NCI-H2081 (cell line): ENCODE measurements at places on chromosomes 5 and 9.

GRCh38 chr9:111005746-111006470, 32.4 kb downstream of the LPAR1 start:
- no peak for DNase-seq

DNA sequence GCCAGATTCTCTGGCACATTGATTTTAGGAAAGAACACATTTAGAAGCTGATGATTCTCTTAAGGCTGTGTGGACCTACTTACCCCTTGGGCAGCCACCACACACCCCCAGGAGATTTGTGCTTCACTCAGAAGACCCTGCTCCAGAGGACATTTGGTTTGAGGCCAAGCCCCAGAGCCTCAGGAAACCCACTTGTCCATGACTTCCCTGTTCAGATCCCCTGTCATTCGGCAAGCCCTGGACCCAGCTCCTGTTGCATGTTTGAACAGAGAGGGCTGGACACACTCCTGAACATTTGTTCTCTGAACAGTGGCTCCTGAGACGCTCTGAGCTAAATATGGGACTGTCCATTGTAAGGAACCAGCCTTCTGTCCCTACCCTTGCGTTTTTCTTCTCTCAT, 82.1 kb downstream of the AMBP start:
- no peak for DNase-seq

- no peak for DNase-seq
These were observed 102.0 kb upstream of the NREP start for GRCh38 chr5:111859031-111859430.

GRCh38 chr9:4905135-4905490, 80.0 kb upstream of the JAK2 start:
- no peak for DNase-seq

DNA sequence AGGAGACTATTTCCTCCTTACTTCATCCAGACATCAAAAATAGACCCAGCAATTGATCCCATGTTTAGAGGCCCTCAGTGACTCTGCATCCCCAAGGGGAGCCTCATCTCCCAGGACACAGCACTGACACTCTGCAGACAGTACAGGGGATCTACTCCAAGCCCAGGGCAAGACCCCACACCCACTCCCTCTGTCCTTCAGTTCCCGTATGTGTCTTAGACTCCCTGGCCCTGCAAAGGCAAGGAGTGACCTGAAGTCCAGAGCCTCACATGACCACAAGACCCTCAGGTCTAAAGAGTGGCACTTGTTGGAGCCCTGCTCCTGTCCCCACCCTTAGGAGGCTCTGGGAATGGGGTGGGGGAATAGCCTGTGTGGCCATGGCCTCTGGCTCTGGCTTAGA, 21.7 kb downstream of the IGIP start:
- DNase-seq, result no peak

GRCh38 chr5:96337048-96337781, 95.8 kb downstream of the PCSK1 start:
- DNase-seq, result no peak

DNA sequence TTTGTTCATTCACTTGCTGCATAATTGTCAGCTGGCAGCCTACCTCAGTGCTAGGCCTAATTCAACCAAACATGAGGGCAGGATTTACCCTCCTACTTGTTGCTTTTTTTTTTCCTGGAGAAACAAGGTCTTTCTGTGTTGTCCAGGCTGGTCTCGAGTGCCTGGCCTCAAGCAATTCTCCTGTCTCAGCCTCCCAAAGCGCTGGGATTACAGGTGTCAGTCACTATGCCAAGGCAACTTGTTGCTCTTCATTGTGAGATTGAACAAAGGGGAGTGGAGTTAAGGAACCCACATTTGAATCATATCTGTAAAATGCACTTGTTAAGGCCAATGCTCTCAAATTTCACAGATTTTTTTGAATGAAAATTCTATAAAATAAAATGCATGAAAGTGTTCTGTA, 380.5 kb downstream of the TMEM161B start:
- DNase-seq, result no peak

- DNase-seq, result no peak
These were observed 88.8 kb downstream of the SPRY4 start for GRCh38 chr5:142235870-142236672.

- DNase-seq, result no peak
These were observed 113.7 kb upstream of the EPB41L4A start for GRCh38 chr5:112532654-112533360.

GRCh38 chr5:130536691-130537090, 628.4 kb downstream of the HINT1 start:
- no peak for DNase-seq

DNA sequence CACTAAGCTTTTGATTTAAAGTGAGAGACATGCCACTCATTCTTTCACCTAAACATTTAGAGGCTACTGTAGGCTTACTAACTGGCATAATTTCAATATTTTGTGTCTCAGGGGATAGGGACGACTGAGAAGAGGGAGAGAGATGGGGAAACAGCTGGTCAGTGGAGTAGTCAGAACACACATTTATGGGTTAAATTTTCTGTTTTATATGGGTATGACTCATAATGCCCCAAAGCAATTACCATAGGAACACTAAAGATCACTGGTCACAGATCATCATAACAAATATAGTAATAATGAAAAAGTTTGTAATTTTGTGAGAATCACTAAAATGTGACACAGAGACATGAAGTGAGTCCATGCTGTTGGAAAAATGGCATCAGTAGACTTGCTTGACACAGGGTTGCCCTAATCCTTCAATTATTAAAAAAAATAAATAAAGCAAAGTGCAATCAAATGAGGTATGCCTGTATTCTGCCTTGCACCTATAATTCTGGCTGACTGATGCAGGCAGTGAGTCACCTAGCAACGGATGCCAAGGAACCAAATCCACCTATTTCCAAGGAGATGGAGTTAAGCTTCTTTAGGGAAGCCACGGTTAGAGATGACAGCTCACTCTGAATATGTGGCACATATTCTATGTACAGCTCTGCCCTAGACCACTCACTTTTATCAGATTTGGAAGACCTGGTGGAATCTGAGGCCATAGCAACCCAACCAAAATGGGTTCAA, 166.1 kb downstream of the MARCHF11 start:
- DNase-seq, result no peak

DNA sequence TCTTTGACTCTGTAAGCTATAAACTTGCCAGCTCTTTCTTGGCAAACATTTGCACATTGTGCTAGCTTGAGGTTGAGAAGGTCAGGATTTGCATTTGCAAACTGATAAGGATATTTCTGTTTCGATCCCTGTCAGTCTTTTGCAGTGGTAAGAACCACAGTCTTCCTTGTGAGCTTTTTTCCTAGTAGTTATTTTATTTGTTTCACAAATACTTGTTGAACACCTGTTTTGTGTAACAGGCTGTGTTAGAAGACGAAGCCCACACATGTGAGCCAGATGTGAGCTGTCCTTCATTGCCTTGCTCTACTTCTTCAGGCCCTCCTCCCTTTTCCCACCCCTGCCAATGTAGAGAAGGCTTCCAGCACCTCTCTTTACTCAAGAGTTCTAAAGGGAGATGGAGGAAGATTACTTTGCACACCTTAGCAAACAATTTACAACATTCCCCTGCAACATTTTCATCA, 327.0 kb upstream of the KLF4 start:
- no peak for DNase-seq

DNA sequence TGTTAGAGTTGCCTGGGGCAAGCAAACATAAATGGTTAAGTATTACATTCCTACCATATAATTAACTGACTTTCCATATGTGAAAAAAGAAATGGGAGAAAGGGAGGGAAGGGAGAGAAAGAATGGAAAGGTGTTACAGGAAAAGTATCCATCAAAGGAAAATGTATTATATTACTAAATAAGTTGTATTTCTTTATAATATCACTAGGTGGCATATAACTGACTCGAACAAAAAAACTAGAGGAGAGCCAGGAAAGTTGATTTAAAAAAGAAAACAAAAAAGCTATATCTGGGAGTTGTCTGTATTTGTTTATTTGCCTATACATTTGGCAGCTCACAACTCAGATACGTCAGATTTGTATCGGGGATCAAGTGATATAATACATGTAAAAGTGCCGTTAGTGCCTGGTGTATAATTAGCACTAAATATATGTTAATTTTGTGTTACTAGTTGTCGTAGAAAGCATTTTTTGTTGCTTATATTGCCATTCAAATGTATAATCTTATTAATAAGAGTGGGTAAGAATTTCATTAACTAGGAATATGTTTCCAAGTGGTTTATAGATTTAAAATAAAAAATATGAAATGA, 59.6 kb upstream of the ADAMTS19 start:
- no peak for DNase-seq

DNA sequence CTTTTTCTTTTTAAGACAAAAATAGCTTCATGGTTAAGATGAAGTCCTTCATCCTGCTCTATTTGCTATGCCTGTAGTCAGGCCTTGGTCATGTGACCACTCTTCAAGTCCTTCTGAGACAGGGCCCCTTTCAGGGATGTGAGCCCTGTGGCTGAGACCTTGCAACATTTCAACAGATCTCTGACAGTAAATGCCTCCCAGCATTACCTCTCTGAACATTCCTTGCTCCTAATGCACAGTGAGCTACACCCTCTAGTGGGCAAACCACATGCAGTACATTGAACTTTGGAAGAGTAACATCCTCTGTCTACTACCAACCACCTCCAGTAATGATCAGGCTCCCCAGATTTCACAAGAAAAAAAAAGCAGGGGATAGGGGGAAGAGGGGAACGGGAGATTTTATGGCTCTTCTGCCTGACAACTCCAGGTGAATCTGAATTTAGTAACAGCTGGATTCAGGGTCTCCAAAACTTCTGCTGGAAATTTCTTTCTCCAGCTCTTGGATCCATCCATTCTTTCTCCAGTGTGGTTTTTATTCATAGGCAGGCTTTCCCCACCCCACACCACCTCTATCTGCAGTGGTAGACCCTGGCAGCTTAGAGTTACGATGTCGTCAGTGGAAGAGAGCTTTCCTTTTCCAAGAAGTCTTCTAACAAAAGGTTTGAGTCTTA, 8.9 kb upstream of the FBXO38 start:
- peak; percentile 39 for DNase-seq

DNA sequence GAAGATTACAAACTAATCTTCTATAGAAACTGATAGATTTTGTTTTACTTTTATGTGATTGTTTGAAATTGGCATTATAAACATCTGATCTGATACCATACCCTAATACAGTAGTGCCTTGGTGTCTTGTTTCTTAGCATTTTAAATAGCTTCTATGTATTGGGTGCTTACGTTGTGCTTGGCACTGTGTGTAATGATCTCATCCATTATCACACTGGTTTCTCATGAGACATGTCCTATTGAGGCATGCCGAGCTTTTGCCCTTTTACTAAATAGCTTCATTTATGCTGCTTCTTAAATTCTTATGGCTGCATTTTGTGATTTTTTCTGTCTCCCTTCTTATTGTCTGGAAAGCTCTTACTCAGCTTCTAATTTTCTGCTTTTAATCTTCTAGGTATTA, 48.2 kb upstream of the TLR4 start:
- no peak for DNase-seq

- no peak for DNase-seq
These were observed 271.9 kb downstream of the NSG2 start for GRCh38 chr5:174317256-174317894.

DNA sequence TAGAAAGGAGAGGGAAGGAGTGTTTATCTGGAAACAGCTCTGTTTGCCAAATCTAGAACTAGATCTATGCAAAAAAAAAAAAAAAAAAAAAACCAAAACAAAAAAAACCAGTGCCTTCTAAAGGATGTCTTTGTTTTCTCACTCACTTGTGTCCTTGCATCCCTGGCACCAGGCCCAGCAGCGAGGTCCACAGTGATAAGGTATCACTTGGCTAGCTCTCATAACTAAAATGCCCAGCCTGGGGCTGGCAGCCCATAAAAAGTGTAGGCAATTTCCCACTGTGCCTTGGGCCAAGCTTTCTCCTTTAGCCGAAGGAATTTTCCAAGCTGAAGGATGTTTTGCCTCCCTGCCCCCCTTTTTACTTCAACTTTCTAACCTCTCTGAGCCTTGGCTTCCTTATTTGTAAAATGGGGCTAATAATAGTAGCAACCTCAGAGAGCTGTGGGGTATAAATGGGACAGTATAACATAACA, 20.8 kb downstream of the RGS3 start:
- DNase-seq, result no peak

DNA sequence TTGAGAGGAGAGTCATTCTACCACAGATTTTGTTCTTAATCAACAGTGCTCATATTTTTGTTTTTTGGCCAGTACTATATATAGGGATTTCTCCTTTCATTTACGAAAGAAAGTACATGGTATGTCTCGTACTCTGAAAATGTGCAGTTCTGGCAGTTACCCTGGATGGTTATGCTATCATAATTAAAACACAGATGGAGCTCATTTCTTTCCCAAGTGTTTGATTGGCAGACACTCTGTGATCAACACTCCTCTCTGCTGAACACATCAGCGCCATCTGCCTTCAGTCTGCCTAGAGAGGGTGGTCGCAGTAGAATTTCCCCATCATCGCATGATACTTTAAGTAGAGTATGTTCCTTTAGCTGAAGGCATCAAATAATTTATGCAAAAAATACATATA, 64.5 kb downstream of the PAM start:
- no peak for DNase-seq
